CD4-positive, alpha-beta memory T cell (primary cell): ENCODE measurements at places on chromosomes 1 and 21.

- DNase-seq: no peak
Measured at GRCh38 chr1:157505481-157506272, 46.6 kb downstream of the FCRL5 start.

DNA sequence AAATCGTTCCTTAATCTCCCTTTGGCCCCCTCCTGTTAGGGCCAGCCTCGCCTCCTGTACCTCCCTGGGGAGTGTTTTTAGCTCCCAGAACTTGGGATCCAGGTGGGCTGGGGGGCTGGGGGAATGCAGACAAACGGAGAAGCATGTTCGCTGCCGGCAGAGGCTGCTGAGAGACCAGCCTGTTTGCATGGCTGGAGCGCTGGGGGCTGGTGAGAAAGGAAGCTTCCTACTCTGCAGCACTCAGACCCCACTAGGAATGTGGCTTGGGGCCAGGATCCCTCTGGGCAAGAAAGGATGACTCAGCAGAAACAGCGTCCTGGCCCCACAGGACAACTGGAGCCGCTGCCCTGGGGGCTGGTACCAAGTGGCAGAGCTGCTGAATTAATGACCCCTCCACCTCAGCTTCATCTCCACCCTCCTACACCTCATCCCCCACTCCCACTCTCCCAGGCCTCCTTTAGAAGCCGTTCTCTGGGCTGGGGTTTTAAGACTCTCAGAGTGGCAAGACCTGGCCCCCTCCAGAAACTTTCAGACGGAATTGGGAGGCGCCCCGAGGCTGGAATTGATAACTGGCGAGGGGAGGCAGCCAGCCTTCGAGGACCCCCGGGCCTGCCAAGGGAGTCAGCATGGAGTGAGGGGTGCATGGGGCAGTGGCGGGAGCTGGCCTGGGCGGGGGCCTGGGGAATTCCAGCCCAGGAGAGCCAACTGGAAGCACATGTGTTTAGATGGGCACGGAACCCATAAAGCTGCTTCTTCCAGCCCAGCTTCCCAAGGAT lies 28.5 kb upstream of the EPS8L3 start:
- no peak for DNase-seq

- DNase-seq: no peak
Measured at GRCh38 chr1:38528623-38529022, 330.9 kb downstream of the RRAGC start.

DNA sequence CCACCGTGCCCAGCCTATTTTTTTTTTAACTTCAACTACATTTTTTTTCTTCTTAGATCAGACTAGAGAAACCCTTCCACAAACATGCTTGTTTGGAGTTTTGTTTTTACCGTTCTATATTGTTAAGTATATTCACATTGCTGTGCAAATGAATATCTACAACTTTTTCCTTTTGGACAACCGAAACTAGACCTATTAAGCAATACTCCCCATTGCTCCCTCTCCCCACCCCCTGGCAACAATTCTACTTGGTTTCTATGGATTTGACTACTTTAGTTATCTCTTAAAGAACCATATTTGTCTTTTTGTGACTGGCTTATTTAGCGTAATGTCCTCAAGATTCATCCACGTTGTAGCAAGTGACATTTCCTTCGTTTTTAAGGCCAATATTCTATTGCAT lies 19.1 kb downstream of the ETNK2 start:
- DNase-seq: no peak

DNA sequence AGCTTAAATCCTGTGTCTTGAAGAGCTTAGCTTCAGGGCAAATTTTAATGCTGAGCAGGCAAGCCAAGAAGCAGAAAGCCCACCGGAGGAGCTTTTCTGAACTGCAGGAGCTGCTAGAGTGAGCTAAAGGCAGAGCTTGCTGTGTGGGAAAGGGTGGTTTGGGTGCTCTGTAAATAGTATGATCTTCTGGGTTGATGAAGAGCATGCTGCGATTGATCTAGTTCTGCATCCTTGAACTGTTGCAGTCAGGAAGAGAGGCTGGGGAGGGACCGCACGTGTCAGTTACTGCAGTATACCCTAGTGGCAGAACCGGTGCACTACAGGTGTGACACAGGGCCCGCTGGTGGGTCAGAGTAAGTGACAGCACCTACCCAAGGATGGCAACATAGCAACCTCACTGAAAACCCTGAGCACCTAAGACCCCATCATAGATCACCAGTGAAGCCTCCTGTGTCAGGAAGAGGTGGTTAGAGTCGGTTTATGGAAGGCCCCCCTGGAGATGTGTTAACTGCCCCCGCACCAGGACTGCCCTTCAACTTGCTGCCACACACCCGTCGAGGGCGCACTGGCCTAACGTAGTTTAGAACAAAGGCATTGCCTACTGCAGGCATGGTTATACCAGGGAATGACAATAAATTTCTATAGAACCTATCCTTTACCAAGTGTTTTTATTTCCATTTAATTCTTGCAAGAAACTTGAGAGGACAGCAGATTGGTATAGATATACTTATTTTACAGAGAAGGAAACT lies 146.0 kb upstream of the KIAA0040 start:
- DNase-seq: peak; percentile 45

GRCh38 chr21:45418301-45419071 lies 13.5 kb downstream of the COL18A1 start:
- no peak for DNase-seq

DNA sequence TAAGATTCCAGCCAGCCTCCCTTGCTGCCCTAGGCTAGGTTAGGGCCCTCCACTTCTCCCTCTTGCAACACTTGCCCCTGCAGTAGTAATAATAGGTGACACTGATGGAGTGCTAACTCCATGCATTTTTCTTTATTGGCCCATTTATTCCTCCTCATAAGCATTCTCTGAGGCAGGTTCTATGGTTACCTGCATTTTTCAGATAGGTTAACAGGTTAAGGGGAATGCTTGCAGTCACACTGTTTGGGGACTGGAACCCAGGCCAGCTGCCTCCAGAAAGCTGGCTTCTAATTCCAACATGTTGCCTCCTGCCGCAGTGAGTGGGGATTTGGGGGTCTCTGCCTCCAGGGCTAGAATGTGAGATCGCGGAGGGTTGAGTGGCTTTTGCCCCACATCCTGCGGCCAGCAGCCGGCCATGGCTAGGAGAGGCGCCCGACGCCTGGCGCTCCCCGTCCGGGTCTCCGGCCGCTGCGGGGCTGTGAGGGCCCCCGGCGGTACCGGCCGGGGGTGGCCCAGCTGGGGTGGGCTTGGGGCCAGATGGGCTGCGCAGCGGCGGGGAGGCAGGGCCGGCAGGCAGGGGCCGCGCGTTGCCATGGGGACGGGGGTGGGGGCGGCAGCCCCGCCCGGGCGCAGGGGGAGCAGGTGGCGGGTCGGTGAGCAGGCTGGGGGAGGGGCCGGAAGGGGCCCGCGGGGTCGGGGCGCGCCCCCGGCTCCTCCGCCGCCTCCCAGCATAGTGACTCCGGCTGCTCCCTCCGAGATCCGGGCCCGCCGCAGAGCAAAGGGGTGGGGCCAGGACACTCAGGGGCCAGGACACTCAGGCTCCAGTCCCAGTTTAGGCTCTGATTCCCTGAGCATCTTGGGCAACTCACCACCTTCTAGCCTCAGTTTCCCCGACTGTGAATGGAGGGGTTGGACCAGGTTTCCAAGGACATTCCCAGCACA lies 68.4 kb upstream of the SSBP3 start:
- DNase-seq: peak; percentile 38

- DNase-seq: peak; percentile 51
Measured at GRCh38 chr1:172708452-172708851, 49.5 kb downstream of the FASLG start.

GRCh38 chr1:143610196-143610595 lies 361.6 kb downstream of the FAM72C start:
- DNase-seq: no peak

DNA sequence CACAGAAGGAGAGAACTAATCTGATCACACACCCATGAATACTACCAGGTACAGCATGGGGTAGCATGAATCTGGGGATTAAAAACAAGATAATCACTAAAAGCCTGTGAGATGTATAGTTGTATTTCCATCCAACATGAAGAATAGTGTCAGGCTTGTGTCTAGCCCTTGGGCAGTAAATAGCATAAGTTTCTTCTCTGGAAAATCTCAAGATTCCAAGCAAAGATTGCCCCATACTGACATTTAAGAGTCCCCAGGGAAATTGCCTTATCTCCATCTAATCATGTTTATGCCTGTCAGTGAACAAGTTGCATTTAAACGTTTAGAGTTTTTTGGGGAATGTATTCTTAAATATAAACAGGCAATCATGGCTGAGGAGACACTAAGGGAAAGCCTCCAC lies 109.2 kb upstream of the SERTAD4 start:
- no peak for DNase-seq

DNA sequence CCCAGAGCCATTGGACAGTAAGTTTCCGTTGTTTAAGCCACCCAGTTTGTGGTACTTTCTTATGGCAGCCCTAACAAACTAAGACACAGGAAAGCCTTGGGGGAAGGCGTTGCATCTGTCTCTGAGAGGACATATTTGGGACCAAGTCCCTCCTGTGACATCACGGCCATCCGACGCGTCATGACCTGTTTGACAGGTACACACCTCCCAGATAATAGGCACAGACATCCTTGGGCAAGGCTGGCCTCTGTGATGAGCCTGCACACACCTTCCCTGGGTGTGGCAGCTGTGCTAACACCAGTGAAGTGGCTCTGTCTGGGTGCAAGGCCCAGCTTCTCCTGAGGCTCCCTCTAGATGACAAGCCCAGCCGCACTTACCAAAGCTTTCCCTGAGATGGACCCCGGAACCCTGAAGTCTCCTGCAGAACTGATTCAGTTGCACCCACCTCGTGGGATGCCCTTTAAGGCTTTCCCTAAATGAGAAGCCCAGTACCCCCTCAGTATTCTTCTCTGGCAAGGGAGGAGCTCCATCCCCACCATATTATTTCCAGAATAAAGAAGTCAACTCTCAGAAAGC lies 136.5 kb downstream of the ZSCAN20 start:
- no peak for DNase-seq

DNA sequence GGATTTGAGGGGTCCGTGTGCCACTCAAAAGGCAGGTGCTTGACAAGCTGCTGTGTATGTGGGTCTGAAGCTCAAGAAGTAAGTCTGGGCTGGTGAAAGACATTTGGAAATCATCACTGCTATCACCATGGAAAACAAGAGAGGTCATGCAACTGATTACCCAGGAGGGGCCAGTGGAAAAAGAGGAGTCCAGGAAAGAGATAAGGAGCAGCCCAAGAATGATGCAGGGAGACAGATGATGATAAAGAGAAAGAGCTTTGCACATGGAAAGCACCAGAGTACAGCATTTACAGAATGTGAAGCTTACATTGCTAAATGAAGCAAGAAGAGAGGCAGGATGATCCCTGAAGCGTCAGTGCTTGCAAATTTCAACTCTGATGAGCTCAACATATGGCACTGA lies 203.2 kb downstream of the SETD4 start:
- no peak for DNase-seq

- DNase-seq: no peak
Measured at GRCh38 chr1:219120624-219121544, 52.8 kb upstream of the LYPLAL1 start.

DNA sequence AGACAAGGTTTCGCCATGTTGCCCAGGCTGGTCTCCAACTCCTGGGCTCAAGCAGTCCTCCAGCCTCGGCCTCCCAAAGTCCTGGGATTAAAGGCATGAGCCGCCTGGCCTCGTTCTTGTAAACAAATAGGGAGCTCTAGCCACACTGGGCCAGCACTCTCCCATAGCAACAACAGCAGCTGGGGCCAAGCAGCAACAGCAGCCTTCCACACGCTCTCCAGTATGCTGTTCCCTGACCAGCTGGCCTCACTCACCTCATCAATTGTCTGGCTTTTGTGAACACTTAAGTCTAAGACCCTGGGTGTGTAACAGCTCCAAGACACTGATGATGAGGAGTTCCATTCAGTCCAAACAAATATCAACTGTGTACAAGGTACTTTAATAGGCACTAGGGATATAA lies 16.9 kb upstream of the GLIS1 start:
- no peak for DNase-seq

DNA sequence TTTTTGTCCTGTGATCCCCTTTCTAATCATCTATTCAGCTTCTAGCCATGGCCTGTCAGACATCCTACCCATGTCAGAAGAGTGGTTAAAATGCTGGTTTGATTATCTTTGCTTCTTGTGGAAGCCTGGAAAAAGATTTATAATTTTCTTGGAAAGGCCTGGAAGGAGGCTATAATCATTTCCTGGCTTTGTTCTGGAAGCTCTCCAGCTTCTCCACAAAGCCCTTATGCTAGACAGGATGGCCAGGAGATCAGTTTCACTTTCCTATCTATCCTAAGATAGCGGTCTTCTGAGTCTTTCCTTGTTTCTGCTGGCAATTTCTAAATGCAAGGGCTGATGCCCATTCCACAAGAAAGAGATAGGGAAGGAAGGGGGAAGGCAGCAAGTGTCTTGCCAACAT lies 90.9 kb upstream of the SLC44A3 start:
- DNase-seq: no peak

- DNase-seq: no peak
Measured at GRCh38 chr1:62953633-62954032, 169.7 kb downstream of the ATG4C start.

DNA sequence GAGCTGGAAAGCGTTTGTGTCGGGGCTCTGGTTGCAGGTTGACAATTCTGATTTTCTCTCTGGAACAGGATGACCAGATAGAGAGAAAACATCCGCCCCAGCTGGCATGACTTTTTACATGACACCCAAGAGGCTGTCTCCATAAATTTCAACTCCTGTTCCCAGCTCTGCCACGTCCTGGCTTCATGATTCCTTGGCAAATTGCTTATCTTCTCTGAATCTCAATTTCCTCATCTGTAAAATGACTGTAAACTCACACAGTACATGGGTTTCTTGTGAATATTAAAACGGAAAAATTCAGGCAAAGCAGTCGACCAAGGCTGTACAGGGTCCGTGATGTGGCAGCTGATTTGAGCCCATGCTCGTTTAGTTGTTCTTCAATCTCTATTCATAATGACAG lies 572.7 kb downstream of the AJAP1 start:
- no peak for DNase-seq

DNA sequence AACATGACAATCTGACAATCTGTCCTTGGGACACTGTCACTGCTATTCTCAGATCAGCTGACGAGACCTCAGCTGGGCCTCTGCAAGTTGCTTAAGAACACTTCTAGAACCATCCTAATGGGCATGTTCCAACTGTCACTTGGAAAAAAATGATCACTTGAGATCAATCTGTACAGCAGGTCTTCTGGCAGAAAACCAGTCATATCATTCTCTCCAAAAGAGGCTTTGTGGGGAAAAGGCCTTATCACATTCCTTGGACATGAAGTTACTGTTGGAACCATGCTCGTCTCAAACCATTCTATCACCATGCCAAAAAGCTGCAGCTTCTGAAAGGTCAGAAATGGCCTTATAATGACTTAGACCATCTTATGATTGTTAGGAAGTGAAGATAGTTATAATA lies 744.2 kb downstream of the USP25 start:
- no peak for DNase-seq

- DNase-seq: no peak
Measured at GRCh38 chr1:220526294-220526693, 1.6 kb upstream of the MARK1 start.

DNA sequence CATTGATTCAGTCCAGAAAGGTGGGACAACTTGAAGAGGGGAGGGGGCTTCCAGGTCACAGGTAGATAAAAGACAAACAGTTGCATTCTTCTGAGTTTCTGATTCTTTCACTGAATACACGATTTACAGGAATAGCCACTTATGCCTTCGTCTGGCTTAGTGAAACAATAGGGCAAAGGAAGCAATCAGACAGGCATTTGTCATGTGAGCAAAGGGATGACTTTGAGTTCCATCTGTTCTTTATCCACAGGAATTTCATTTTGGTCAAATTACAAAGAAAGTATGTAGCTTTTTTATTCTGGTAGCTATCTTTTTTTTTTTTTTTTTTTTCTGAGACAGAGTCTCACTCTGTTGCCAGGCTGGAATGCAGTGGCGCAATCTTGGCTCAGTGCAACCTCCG lies 202.5 kb downstream of the TTLL7 start:
- DNase-seq: no peak

GRCh38 chr1:57696904-57697303 lies 273.0 kb upstream of the DAB1 start:
- no peak for DNase-seq
